ENCODE measurements at places on chromosomes 1 and 21. TPM values are rescaled to one million over a fixed set of nuclear protein-coding genes. Genes with fewer than 3 reads are reported as not detected.

Gene RAB25
- total RNA-seq = 129 TPM

Gene FPGT
- 7.5 TPM for total RNA-seq

Gene CTSE
- 1.2 TPM for total RNA-seq

Gene DMBX1
- total RNA-seq = 0.79 TPM

Gene BACE2
- 40.8 TPM for total RNA-seq

Gene SLC5A3
- 8.8 TPM for total RNA-seq

Gene TIE1
- total RNA-seq = not detected

Gene ZBTB37
- total RNA-seq = 8.3 TPM

Gene NT5C1A
- not detected for total RNA-seq

Gene SPRR1A
- not detected for total RNA-seq

Gene LCE2C
- total RNA-seq = not detected

Gene SIPA1L2
- total RNA-seq = not detected

Gene SUSD4
- total RNA-seq = 3.2 TPM

Gene PGLYRP4
- not detected for total RNA-seq

Gene APCS
- total RNA-seq = not detected

Gene CSF3R
- not detected for total RNA-seq

Gene LAD1
- 61.6 TPM for total RNA-seq

Gene USH2A
- not detected for total RNA-seq

Gene HNRNPR
- total RNA-seq = 198 TPM

Gene HSPG2
- 126 TPM for total RNA-seq

Gene IL22RA1
- total RNA-seq = 4.2 TPM

Gene NEK2
- total RNA-seq = 56.0 TPM

Gene CFAP141
- not detected for total RNA-seq

Gene LYPD8
- total RNA-seq = 1.4 TPM

Gene NTMT2
- total RNA-seq = not detected

Gene CR1L
- not detected for total RNA-seq

Gene CDA
- total RNA-seq = 41.9 TPM

Gene INAVA
- total RNA-seq = 49.8 TPM

Gene TAS1R3
- 0.57 TPM for total RNA-seq

Gene MPL
- total RNA-seq = 0.76 TPM

Gene COL11A1
- total RNA-seq = not detected

Gene UMODL1
- total RNA-seq = not detected

Gene PTPN7
- total RNA-seq = not detected

Gene FCRL2
- not detected for total RNA-seq

Gene RGS7
- 5.8 TPM for total RNA-seq

Gene APOBEC4
- total RNA-seq = not detected

Gene NUP210L
- not detected for total RNA-seq

Gene E2F2
- 9.0 TPM for total RNA-seq

Gene CD46
- 149 TPM for total RNA-seq

Gene TEX38
- total RNA-seq = not detected

Gene PCAT6
- 3.6 TPM for total RNA-seq

Gene PEAR1
- total RNA-seq = 12.2 TPM

Gene KRTAP11-1
- not detected for total RNA-seq

Gene SLC25A44
- 20.2 TPM for total RNA-seq

Gene CASQ2
- not detected for total RNA-seq

Gene NPR1
- 0.53 TPM for total RNA-seq

Gene RXFP4
- 0.33 TPM for total RNA-seq

Gene SPATA45
- total RNA-seq = not detected

Gene GPR61
- not detected for total RNA-seq

Gene SON
- total RNA-seq = 158 TPM

Measured in PC-9 (cell line).